GM04503 (cell line): ENCODE measurements at places on chromosomes 13 and 19.

DNA sequence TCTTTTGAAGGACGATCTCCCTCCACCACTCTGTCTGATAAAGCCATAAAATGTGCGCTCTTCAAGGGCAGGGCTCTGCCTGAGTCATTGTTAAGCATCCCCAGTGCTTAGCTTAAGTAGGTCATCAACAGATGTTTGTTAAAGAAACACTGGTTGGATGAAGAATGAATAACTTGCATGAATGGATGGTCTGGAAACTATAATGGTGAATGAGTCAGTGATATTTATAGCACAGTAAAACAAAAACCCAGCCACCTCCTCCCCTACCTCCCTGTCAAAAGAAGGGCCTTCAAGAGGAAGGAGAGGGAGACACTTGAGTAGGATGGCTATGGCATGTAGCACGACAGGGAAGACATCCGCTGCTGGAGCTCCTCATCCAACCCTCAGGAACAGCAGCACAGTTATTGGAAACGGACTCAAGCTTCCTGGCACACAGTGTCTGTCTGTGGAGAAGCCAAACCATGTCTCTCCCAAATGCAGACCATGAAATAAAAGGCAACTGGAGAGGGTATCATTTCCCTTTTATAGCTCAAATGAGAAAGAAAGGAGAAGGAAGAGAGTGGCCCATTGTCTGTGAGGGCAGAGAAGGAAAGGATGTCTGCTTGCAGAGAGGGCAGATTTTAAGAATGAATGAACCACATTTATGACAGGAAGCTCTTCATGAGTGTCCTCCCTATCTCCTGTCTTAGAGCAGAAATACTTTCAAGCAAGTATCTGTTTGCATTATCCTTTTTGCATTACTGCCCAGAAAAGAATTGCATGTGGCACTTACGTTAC is 183.5 kb upstream of the UBL3 start:
- peak; percentile 94 for DNase-seq

GRCh38 chr13:50626101-50626547 is 217.4 kb downstream of the DLEU7 start:
- peak; percentile 68 for DNase-seq

- DNase-seq, result no peak
Observed at GRCh38 chr13:97736436-97736835, 217.0 kb upstream of the IPO5 start.

DNA sequence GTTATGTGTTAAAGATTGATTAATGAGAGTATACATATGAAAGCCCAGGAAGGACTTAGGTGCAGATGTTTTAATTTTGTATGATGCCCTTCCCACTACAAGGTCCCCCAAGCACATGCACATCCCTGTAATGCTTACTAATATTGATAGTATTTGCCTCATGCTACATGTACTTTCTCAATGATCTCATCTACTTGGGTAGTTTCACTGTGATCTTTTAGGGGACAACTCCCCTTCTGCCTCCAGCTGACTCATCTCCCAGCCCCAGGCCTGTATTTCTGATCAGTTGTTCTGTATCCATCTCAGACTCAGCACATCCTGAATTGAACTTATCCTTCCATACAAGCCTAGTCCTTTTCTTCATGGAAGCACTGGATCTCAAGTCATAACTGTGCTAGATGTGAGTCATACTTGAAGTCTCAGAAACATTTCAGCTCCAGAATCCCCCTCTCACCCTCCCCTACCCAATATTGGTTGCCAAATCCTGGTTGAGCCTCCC is 49.4 kb upstream of the INTS6 start:
- no peak for DNase-seq

DNA sequence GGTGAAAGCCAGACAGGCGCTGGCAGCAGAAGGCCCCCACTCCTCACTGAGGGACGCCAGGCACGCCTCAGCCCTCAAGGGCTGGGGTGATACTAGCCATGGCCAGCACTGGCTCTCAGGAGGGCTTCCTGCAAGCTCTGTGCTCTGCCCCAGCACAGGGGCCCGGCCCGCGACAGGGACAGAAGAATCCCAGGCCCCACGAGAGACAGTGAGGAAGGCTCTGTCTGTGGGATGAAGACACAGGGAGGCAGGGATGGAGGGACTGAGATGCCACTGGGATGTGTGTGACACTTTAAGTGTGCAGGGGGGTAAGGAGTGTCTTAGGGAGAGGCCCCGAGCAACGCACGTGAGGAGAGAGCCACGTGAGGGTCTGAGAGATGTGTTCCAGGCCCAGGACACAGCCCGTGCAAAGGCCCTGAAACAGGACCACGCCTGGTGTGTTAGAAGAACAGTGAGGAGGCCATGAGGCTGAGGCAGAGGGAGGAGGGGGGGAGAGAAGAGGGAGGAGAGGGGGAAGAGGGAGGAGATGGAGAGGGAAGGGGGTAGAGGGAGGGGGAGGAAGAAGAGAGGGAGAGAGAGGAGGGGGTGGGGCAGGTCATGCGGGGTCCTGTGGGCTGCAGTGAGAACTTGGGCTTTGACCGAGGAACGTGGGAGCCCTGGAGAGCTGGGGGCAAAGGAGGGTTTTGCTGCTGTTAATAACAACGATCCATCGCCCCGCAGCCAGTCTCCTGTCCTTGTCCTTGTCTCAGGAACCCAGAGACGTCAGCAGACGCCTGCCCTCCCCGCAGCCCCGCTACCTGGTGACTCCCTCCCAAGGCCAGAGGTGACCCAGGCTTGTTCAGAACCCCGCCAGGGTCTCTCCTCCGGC is 7.2 kb downstream of the RPL36 start:
- no peak for DNase-seq

DNA sequence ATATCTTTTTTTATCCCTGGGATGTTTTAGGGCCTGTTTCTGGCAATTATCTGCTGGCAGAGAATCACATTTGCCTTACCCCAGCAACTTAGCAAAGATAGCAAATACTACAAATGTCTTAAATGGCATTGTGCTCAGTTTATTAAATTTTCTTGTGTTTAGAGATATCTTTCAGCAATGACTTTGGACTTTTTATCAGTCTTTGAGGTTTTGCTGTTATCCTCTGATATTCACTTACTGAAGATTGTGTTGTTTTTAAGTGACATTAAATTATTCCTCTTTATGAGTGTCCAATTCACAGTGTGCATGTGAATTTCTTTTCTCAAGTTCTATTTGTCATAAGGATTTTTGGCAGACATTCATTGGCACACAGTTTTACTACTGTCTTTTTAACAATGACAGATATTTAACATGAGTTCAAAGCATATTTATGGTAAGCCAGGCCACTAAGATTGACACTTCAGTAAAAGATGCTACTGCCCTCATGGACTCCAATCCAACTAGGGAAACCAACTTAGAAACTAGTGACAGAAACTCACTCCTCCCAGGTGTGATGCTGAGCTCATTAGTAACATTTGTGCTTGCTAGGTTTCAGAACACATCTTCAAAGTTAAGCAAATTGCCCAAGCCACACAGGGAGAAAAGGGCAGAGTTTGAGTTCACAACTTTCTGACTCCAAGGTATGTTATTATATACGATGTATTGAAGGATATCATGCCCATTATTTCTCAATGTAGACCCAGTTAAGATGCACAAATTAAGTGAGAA is 481.9 kb downstream of the GPC6 start:
- no peak for DNase-seq

- DNase-seq, result no peak
Observed at GRCh38 chr13:53152057-53152421, 123.4 kb downstream of the OLFM4 start.

DNA sequence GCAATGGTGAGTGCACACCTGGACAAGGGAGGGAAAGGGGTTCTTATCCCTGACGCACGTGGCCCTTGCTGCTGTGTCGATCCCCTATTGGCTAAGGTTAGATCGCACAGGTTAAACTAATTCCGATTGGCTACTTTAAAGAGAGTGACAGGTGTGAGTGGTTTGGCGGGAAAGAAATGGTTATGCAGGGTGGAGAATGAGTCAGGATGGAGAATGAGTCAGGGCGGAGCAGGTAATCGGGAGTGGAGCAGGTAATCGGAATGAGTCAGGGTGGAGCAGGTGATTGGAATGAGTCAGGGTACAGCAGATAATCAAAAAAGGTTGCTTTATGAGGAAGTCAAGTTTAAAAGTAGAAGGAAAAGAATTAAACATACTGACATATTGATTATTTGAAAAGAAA is 24.4 kb upstream of the SIAH3 start:
- no peak for DNase-seq

GRCh38 chr13:110419946-110420345 is 112.9 kb downstream of the COL4A2 start:
- no peak for DNase-seq
